ENCODE measurements at places on chromosomes 5 and 9. TPM values are rescaled to one million over a fixed set of nuclear protein-coding genes. Genes with fewer than 3 reads are reported as not detected.

Gene GLRA1
- not detected for total RNA-seq

- H3K27me3 ChIP-seq = peaks cover 74% of the 10 kb centered on the region
- no peaks in the 10 kb centered on the region for H3K36me3 ChIP-seq
- H3K27ac ChIP-seq = no peak overlapping the region
- no peaks in the 10 kb centered on the region for H3K4me1 ChIP-seq
- DNase-seq = no peak
These were observed 15.4 kb downstream of the LMX1B start for GRCh38 chr9:126628969-126629674.

DNA sequence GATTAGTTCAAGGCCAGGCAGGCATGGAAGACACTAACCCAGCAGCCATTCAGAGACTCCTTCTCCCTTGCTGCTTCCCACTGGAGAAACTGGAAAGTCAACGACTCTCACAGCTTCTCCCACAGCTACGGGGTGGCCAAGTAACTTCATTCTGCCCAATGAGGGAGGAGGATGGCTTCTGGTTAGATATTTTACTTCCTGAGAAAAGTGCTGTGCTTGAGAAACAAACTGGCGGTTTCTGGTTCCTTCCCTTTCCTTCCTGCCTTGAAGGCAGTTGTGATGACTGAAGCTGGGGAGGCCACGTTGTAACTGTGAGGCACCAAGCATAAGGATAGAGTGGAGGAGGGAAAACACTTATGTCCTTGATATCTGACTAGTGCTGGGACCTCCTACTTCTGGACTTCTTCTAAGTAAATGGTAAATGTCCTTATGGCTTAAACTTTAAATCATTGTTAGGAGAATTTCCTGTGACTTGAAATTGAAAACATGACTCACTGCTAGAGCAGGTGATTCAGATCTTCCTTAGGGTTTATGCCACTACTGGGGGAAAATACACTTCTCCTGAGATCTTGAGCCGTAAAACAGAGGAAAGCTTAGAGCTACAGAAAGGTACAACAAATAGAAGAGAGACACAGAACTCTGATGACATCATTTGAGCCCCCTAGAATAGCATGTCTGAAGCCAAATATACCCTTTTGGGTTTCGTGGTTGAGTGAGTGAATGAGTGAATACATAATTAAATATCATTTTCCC is 3.1 kb upstream of the GNPDA1 start:
- peaks cover 17% of the 10 kb centered on the region for H3K4me1 ChIP-seq
- H3K27ac ChIP-seq = peak overlapping the region; percentile 96
- H3K27me3 ChIP-seq = no peaks in the 10 kb centered on the region
- H3K36me3 ChIP-seq = no peaks in the 10 kb centered on the region
- DNase-seq = no peak

DNA sequence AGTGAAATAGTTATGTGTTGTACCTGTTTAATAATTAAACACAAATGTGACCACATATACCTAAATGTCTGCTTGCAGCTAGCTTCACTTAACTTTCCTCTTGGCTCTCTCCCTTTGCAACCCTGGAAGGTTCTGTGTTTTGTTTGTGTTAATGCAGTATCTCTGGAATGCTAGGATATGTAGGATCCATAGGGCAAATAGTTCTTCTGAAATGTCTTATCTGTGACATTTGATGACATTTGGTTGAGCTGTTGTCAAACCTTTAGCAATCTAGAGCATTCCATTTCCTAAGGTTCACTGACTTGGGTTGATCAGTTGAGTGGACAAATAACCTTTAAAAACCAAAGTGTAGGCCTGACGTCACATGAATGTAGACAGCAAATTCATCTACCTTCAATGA is 21.8 kb downstream of the CTNNA1 start:
- peaks cover 25% of the 10 kb centered on the region for H3K4me1 ChIP-seq
- no peak overlapping the region for H3K4me3 ChIP-seq
- no peaks in the 10 kb centered on the region for H3K27me3 ChIP-seq
- H3K36me3 ChIP-seq = no peaks in the 10 kb centered on the region
- no peak for DNase-seq
- no peak overlapping the region for H3K27ac ChIP-seq

Gene ENHO
- total RNA-seq = not detected

Gene IFNA13
- not detected for total RNA-seq

DNA sequence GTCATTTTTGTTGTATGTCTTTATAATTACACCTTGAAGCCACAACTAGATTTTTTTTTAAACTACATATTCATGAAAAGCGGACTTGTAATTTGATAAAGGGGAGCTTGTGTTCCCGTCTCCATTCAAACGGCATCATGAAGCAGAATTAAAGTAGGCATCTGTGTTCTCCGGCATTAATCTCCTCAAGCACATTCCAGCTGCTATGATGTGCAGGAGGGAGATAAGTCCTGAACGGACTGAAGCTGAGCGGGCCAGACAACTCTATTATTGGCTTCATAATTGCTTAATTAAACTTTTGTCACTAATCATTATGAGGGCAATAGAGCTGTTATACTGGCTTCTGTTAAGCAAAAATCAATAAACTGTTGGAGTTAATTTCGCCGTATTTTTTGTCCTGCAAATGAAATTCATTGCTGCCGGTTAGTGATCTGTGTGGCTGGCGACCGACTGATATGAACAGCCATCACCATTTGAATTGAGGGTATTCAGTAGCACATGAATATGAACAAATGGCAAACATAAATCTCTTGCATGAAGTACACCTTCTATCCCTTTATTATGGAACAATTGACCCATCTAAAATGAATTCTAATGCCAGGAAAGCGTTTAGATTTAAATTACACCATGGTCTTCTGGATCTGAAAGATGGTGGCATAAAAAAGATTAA is 408.8 kb upstream of the IRX1 start:
- H3K4me1 ChIP-seq = no peaks in the 10 kb centered on the region
- no peak for DNase-seq
- no peaks in the 10 kb centered on the region for H3K27me3 ChIP-seq
- no peaks in the 10 kb centered on the region for H3K36me3 ChIP-seq
- H3K4me3 ChIP-seq = no peak overlapping the region
- no peak overlapping the region for H3K27ac ChIP-seq

DNA sequence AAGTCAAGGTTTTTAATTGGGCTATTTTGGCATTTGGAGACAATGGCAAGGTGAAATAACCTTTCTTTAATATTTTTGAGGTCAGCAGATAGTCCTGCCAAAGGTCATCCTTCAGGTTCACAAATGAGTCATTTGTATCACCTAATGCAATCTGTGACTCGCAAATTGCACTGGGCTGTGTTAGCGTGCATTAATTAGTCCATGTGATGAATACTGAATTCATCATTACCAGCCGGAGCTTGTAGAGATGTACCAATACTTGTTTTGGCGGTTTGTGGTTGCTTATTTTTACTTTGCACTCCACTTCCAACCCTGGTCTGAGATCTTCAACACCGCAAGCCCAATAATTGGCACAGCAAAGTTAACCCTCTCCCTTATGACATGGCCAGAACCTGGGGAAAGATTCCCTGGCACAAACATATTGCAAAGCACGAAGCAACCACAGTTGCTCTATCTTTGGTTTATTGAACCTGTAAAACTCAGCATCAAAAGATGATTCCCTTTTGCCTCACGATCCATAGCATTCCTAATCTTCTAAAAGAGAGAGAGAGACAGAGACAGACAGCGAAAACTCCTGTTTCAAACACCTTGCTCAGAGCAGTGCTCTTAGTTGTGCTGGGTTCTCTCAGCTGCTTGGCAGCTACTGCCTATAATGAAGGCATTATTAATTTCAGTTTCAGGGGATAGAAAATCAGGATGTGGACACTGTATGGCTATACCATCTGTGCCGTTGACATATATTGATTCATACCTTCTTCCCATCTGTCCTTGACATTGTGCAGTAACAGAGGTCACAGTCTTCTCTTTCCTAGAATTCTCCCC is 178.1 kb downstream of the EBF1 start:
- H3K4me1 ChIP-seq = no peaks in the 10 kb centered on the region
- H3K27me3 ChIP-seq = no peaks in the 10 kb centered on the region
- DNase-seq = no peak
- H3K4me3 ChIP-seq = no peak overlapping the region
- no peak overlapping the region for H3K27ac ChIP-seq

Gene CER1
- not detected for total RNA-seq

Gene TIMD4
- total RNA-seq = 1.8 TPM

- H3K4me1 ChIP-seq = no peaks in the 10 kb centered on the region
- no peaks in the 10 kb centered on the region for H3K27me3 ChIP-seq
- H3K4me3 ChIP-seq = no peak overlapping the region
These were observed 120.8 kb upstream of the SLC27A6 start for GRCh38 chr5:128844354-128844923.

DNA sequence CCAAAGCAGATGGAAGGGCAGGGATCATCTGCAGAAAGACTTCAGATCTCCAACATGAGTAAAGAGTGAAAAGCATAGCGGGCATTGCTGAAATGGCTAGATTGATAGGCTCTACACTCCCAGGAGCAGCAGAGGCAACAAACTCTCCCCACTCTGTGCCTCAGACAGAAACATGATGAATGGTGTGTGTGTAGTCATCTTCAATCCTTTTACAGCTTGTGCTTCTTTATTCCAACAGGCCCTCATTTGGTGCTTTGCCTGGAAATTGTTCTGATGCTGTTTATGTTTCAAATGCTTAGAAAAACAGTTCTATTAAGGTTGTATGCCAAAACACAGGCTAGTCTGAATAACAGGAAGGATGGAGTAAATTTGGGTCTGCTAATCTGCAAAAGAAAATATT is 176.2 kb downstream of the DMRTA1 start:
- H3K36me3 ChIP-seq = no peaks in the 10 kb centered on the region
- H3K4me3 ChIP-seq = no peak overlapping the region
- H3K4me1 ChIP-seq = no peaks in the 10 kb centered on the region

GRCh38 chr5:53942724-53943123 is 367.6 kb downstream of the ARL15 start:
- no peak overlapping the region for H3K27ac ChIP-seq
- H3K27me3 ChIP-seq = no peaks in the 10 kb centered on the region
- H3K36me3 ChIP-seq = no peaks in the 10 kb centered on the region
- no peaks in the 10 kb centered on the region for H3K4me1 ChIP-seq

DNA sequence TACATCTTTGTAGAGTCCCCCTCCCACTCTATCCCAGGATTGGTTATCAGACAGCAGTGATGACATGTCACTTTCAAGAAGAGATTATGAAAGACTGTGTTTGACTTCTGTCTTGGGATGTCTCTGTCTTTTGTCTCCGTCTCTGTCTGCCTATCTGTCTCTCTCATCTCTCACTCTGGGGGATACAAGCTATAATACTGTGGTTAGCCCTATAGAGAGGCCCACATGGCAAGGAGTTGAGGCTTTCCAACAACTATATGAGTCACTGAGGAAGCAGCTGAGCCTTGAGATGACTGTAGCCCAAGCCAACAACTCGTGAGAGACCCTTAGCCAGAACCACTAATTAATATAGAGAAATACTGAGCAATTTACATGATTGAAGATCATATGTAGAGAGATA is 284.8 kb downstream of the PDE4D start:
- no peak for DNase-seq
- no peaks in the 10 kb centered on the region for H3K4me1 ChIP-seq
- no peaks in the 10 kb centered on the region for H3K36me3 ChIP-seq
- H3K27ac ChIP-seq = no peak overlapping the region
- H3K27me3 ChIP-seq = no peaks in the 10 kb centered on the region

Gene PCDHGB5
- 5.2 TPM for total RNA-seq

- no peak overlapping the region for H3K27ac ChIP-seq
- no peaks in the 10 kb centered on the region for H3K4me1 ChIP-seq
- H3K27me3 ChIP-seq = no peaks in the 10 kb centered on the region
- DNase-seq = peak; percentile 58
These were observed 49.8 kb upstream of the GADD45G start for GRCh38 chr9:89555036-89555415.

GRCh38 chr5:54524082-54524481 is 6.5 kb downstream of the SNX18 start:
- peak overlapping the region; percentile 62 for H3K27ac ChIP-seq
- no peak overlapping the region for H3K4me3 ChIP-seq
- H3K36me3 ChIP-seq = no peaks in the 10 kb centered on the region
- H3K4me1 ChIP-seq = peaks cover 98% of the 10 kb centered on the region
- peak; percentile 32 for DNase-seq

DNA sequence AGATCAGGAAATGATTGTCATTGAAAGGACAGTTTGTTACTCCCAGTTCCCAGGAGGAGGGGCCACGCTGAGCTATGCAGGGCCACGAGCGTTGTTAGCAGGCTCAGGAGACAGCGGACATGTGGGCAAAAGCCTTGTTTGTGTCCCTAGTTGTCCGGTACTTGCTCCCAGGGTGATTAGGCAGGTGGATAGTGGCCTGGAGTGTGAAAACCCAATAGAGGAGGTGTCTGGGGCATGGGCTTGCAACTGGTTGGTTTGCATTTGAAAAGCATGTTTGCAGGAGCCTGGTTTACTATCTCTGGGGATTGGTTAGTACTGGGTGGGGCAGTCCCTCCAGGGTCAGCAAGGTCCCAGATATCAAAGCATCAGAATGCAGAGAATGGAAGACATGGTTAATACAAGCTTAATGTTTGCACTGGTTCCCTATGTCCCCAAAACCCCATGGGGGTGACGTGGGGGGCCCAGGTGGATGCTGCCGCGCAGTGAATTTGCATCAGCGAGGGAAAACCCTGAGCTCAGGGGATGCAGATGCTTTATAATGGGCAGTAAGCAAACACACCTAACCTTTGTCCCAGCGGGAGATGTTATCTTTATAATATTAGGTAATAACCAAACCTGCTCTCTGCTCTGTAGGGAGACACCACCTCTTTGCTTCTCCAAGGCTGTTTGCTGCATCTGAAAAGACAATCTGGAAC is 39.7 kb downstream of the ROPN1L start:
- DNase-seq = no peak
- H3K27me3 ChIP-seq = no peaks in the 10 kb centered on the region
- no peak overlapping the region for H3K27ac ChIP-seq
- no peak overlapping the region for H3K4me3 ChIP-seq

DNA sequence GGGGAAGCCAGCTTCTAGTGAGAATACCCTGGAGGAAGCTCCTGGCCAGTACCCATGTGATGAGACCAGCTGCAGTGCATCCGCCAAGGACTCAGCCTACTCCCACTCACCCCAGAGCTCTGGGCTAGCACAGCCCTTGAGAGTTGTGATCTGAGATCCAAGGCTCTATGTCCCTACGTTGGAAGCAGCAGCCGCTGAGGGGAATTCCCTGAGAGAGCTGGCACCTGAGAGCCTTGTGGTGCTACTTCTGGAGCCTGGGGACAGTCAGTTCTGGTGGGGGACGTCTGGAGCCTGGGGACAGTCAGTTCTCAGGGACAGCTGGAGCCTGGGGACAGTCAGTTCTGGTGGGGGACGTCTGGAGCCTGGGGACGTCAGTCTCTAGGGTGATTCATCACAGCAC is 39.2 kb downstream of the PDZD2 start:
- peaks cover 5% of the 10 kb centered on the region for H3K4me1 ChIP-seq
- no peaks in the 10 kb centered on the region for H3K27me3 ChIP-seq
- no peak overlapping the region for H3K27ac ChIP-seq
- H3K36me3 ChIP-seq = no peaks in the 10 kb centered on the region

Gene WDR31
- total RNA-seq = 6.5 TPM

Measured in adrenal gland (tissue), 19 donors.